Liver (tissue), 10 donors: ENCODE measurements at places on chromosomes 4 and X. TPM values are rescaled to one million over a fixed set of nuclear protein-coding genes. Genes with fewer than 3 reads are reported as not detected.

DNA sequence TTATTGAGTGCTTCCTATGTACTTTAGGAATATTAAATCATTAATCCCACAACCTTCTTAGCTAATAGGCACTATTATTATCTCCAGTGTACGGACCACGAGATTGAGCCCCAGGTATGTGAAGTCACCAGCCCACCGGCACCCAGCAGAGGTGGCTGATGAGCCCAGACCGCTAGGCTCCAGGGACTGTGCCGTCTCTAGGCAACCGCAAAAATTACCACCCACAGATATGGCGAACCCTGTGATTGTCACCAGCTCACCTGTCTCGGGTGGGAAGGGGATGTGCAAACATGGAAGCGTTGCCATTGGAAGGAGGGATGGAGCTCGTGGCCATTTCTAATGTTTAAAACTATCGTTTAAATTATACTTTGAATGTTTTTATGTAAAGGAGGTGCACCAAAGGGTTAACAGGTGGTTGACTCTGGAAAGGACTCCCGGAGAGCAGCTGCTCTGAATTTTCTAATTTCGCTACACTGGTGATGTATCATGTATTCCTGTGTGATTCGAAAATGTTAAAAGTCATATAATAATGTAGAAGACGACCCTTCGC, 21.0 kb upstream of the JAKMIP1 start:
- DNase-seq = no peak

DNA sequence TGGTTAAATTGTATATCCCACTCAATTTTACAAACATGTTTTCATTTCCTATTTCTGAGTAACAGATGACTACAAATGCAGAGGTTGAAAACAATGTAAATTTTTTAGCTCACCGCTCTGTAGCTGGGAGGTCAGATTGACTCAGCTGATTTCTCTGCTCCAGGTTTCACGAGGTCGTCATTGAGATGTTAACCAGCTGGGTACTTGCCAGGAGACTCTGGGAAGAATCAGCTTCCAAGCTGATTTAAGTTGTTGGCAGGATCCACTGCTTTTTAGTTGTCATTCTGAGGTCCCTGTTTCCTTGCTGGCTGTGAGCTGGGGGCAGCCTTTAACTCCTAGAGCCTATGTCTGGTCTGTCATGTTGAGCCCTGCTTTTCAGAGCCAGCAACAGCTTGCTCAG, 864.3 kb upstream of the AGA start:
- DNase-seq = no peak

DNA sequence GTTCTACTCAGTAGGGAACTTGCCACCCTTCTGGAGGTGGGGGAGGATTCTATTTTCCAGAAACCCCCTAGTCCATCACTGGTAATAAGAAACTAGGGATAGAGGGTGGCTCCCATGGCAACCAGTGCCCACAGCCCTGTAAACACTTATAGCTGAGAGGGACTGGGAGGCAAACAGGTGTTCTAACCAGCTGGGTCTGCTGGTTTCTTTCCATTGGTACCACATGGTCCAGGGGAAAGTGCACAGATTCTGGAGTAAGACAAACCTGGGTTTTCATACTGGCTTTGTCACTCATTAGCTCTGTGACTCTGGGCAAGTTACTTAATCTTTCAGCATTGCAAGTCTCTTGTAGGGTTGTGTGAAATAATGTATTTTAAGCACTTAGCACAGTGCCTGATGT, 26.9 kb downstream of the IGSF1 start:
- no peak for DNase-seq

The HTN3 gene
- total RNA-seq = not detected

The SLC16A2 gene
- 24.1 TPM for total RNA-seq

The APBB2 gene
- 8.8 TPM for total RNA-seq

The YY2 gene
- total RNA-seq = 2.8 TPM

The TCEAL4 gene
- total RNA-seq = 23.7 TPM

The CPLX1 gene
- total RNA-seq = 0.14 TPM
